ENCODE measurements at places on chromosomes 6 and 20. TPM values are rescaled to one million over a fixed set of nuclear protein-coding genes. Genes with fewer than 3 reads are reported as not detected.
A peak's percentile ranks its signal among the peaks of the same experiment; 100 is the strongest.

GRCh38 chr20:56604673-56605072 is 24.4 kb upstream of the TFAP2C start:
- DNase-seq: no peak

DNA sequence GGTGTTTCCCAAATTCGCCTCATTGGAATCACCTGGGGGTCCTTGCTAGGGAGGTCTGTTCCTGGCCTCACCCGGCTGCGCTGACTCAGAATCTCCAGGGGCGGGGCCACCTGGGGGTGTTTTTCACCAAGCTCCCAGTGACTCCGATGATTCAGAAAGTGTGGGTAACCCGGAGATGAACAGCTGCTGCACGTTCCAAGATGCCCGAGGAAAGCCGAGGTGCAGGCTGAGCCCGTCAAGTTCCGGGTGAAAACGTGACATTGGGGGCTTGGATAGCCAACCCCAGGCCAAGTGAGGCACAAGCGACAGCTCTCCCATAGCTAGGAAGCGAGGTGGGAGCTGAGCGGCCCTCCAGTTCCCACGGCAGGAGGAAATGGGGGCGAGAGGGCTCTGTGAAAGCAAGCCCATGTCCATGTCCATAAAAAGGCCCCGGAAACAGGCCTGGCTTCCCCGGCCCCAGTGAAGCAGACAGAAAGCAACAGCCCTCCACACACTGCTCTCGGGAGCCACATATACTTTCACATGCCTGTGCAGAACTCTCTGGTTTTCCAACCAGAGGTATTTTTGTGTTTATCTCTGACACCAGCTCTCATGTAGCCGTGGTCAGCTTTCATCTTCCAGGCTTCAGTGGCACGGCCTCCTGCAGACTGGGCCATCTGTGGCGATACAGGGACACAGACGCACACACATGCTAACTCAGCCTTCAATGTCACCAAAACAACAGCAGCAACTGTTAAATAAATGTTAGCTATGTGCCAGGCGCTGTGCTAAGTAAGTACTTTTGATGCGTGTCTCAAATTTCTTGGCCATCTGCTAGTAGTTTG is 90.7 kb upstream of the CCDC28A start:
- no peak for DNase-seq

DNA sequence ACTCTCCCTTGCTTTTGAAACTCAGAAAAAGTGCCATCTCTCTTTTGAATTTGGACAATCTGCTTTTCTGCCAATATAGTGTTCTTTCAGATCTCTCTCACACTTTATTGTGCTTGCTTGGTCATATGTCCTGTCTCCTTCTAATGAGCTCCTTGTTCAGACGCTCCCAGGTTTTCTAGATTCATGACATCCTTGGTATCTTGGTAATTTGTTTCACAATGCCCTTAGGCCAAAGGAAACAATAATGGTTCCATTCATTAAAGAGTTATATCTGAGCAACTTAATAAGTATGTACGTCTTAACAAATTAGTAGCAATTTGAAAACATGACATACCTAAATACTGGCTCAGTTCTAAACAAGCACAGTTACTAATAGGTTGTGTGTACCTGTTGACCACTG is 293.4 kb upstream of the SPTLC3 start:
- DNase-seq: no peak

Gene FOXA2
- 16.1 TPM for total RNA-seq

DNA sequence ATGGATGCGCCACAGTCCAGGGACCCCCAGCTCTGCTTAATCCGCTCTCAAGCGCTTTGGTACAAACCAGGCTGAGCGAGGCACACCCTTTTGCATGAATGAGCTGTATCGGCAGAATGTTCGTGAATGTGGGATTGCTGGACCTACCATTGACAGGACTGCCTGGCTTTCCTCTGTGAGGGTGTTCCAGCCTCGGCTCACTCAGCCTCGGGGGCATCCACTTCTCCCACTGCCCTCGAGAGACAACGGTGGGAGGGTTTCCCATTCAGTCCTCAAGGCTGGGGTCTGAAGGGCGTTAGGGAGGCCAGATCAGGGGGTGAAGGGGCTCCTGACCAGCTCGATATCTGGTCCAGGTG is 17.4 kb downstream of the MDFI start:
- DNase-seq: no peak

GRCh38 chr6:28948782-28949486 is 25.1 kb upstream of the TRIM27 start:
- DNase-seq: no peak

Gene FOXQ1
- total RNA-seq: 4.0 TPM

Gene SRC
- total RNA-seq: 30.4 TPM

Gene BEND6
- total RNA-seq: 0.06 TPM

- DNase-seq: no peak
Observed at GRCh38 chr6:154956771-154957522, 38.2 kb upstream of the TIAM2 start.

Gene FAM209B
- 0.38 TPM for total RNA-seq

- DNase-seq: no peak
Observed at GRCh38 chr20:258963-259362, 1.4 kb downstream of the DEFB132 start.

Gene PRL
- not detected for total RNA-seq

GRCh38 chr6:41257369-41258195 is 28.9 kb downstream of the TREM1 start:
- peak; percentile 70 for DNase-seq

DNA sequence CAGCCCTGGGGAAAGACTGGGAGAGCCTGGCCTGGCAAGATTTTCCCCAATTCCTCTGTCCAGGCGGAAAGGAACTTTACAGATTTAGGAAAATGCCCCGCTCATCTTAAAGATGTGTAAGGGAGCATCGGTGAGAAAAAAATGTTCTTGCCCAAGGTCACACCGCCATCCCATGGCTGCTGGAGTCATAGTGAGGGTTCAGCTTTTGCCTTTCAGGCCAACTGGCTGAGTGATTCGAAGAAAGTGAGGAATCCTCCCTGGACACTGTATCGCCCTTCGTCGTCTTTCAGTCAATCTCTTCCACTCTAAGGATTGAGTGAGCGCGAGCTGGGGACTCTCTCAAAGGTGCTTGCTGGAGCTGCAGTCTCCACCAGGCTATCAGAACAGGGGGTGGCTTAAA is 1.4 kb downstream of the WFDC2 start:
- no peak for DNase-seq

DNA sequence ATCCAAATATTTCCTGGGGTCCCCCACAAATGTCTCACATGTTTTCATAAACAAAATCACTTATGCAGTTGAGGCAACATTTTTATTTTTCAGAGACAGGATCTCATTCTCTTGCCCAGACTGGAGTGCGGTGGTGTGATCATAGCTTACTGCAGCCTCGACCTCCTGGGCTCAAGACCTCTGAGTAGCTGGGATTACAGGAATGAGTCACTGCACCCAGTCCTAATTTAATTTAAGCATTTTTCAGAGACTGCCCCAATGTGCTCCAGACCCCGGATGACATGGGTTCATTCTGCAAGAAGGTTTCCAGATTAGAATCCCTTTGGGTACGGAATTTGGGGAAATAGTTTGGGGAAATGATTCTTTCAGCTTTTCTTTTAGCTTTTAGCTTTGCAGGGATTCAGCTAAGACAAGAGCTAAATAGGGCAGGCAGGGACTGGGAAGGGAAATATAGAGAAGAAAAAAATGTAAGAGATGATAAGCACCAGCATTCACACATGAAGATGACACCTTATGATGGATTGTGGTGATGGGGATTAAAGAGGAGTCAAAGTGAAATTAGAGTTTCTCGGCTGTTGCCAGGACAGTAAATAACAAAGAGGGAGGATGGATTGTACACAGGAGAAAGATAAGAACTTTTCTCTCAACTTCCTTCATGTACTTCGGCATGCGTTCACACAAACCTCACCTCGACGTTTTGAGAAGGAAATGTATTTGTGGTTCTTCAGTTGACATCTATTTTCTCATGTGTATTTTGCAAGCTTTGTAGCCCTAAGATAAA is 169.4 kb upstream of the TAB2 start:
- no peak for DNase-seq

GRCh38 chr20:38021087-38021772 is 12.0 kb downstream of the TTI1 start:
- DNase-seq: no peak

DNA sequence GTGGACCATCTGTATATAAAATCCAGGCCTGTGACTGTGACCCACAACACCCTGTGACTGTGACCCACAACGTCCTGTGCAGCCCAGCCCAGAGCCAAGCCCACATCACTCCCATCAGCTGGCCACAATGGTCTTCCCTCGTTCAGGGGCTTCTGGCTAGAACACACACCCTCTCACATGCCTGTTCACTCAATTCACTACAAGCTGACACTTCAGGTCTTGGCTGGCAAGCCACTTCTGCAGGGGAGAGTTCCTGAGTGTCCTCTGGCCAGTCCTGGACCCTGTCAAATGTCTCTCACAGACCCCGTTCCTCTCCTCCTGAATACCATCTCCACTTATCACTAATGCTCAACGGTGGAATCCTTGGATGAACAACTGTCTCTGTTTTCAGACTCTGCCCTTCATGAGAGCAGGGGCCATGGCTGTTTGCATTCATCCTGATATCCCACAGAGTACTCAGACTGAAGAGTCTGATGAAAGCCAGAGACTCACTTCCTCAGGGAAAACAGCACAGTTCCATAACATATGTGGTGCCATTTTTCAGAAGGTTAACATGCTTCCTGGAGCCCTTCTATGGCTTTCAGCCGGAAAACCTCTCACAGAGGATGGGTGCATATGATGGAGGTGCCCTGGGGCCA is 56.0 kb downstream of the MYH7B start:
- no peak for DNase-seq
